IMR-90 (cell line): ENCODE measurements at places on chromosomes 3 and 15. TPM values are rescaled to one million over a fixed set of nuclear protein-coding genes. Genes with fewer than 3 reads are reported as not detected.

CCR8 gene
- total RNA-seq = not detected in 2 replicates

GMPS gene
- total RNA-seq = 52.5 and 108 TPM in 2 replicates

- H3K4me1 ChIP-seq = peaks cover 2% of the 10 kb centered on the region
- H3K27ac ChIP-seq = peak overlapping the region; percentile 88
- peak; percentile 24 for DNase-seq
- no peaks in the 10 kb centered on the region for H3K27me3 ChIP-seq
These were observed 462 bp downstream of the EDEM1 start for GRCh38 chr3:5187920-5188418.

DNA sequence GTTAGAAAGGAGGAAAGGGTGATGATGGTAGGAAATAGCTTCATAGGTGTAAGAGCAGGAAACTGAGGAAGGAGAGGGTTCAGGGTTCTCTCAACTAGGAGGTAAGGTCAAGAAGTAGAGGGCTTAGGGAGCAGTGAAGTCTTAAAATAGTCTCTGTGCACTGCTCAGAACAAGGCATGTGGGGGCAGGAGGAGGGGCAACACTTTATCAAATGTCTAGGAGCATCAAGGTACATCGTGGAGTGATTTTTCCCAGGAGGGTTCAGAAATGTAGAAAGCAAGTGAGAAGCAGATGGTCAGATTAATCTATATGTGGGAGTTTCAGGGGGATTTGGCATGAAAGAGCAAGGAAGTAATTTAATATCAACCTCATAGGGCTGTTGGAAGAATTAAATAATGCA is 58.8 kb downstream of the TNIK start:
- no peak overlapping the region for H3K4me3 ChIP-seq
- no peaks in the 10 kb centered on the region for H3K4me1 ChIP-seq
- no peaks in the 10 kb centered on the region for H3K27me3 ChIP-seq
- H3K36me3 ChIP-seq = no peaks in the 10 kb centered on the region

GRCh38 chr15:61888074-61888780 is 172.0 kb downstream of the VPS13C start:
- no peaks in the 10 kb centered on the region for H3K4me1 ChIP-seq
- DNase-seq = peak; percentile 24
- no peak overlapping the region for H3K4me3 ChIP-seq
- 0 out of 2 replicates have a peak, but pooled peaks cover 2% of the 10 kb centered on the region for H3K36me3 ChIP-seq
- H3K27ac ChIP-seq = no peak overlapping the region

DNA sequence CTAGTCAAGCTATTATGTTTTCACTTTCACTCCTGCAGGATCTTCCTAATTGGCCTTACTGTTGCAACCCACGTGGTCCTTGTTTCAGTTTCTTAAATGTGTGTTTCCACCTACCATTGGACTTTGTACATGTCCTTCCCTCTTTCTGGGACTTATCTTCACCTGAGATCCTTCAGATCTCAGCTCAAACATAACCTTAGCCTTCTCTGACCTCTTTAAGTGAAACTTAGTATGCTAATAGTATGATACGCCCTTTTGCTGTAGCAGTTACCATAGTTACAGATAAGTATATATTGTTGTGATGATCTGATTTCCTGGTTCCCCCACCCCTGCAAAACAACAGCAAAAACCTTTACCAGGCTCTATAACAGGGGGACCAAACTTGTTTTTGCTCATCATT is 35.2 kb downstream of the U2SURP start:
- no peak overlapping the region for H3K4me3 ChIP-seq
- peaks cover 10% of the 10 kb centered on the region for H3K36me3 ChIP-seq
- H3K27me3 ChIP-seq = no peaks in the 10 kb centered on the region
- no peak overlapping the region for H3K27ac ChIP-seq

ROPN1 gene
- total RNA-seq = 0.18 TPM in 1 of 2 replicates, not detected in the other

DNA sequence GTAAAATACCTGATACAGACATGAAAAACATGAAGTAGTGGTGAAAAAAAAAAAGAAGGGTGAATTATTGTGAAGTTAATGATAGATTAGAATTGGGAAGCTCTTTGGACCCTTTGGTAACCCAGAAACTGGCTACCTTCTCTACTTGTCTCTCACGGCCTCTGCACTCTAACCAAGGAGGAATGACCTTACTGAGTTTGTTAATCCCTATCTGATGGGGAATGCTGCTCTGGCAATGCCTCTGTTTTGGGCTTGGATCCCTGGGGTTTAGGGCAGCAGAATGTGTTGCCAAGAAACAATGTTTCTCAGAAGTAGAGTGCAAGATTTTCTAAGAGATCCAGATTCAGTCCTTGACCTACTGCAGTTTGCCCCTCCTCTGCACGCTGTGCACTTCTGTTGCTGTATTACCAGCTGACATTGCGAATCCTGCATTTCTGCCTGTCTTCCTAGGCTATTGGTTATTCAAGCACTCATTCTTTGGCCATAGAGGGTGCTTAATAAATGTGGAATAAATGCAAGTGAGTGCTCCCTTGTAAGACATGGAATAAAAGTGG is 49.2 kb upstream of the MAP3K13 start:
- 0 out of 2 replicates have a peak, but pooled peaks cover 2% of the 10 kb centered on the region for H3K4me1 ChIP-seq
- H3K27ac ChIP-seq = no peak overlapping the region
- peaks cover 3% of the 10 kb centered on the region for H3K36me3 ChIP-seq
- no peaks in the 10 kb centered on the region for H3K27me3 ChIP-seq
- no peak for DNase-seq
- no peak overlapping the region for H3K4me3 ChIP-seq

DNA sequence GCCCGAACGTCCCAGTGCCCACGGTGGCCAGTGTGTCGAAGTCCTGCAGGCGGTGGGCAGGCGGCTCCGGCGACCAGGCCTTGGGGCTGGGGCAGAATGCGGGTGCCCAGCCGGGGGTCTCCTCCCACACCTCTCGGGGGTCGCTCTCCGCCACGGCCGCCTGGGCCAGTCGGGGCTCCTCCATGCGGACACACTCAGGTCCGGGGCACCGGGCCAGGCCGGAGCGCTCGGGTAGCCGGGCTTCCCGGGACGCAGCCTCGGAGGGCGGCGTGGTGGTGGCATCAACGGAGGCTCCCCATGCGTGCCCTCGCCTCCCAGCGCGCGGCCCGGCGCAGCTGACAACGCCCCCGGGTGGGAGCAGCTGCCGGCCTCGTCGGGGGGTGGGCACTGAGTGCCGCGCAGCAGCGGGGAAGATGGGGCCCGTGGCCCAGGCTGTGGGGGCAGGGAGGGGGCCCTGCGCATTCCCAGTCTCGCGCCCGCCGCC is 30.1 kb upstream of the CERS3 start:
- no peak overlapping the region for H3K27ac ChIP-seq
- no peaks in the 10 kb centered on the region for H3K27me3 ChIP-seq
- H3K4me3 ChIP-seq = no peak overlapping the region
- no peak for DNase-seq
- H3K36me3 ChIP-seq = no peaks in the 10 kb centered on the region

FAM81A gene
- not detected in 2 replicates for total RNA-seq

DNA sequence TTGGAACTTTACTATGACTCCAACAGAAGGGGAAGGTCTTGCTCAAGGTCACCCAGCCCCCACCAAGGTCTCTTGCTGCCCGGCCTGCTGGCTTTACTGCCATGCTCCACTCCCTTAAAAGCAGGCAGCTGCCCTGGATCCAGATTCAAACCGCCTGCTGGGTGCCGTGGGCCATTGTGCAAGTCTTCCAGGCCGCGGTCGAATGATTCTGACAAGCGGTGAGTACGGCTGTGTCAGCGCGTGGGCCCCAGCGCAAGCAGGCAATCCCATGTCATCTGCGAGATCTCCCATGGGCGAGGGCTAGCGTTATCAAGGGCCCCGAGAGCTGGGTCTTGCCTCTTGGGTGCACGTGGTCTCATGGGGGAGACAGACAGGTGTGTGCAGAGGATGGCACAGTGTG is 37.6 kb downstream of the CORO2B start:
- no peak for DNase-seq
- H3K27ac ChIP-seq = no peak overlapping the region
- no peaks in the 10 kb centered on the region for H3K36me3 ChIP-seq
- H3K4me1 ChIP-seq = peaks cover 27% of the 10 kb centered on the region
- H3K4me3 ChIP-seq = no peak overlapping the region
- H3K27me3 ChIP-seq = no peaks in the 10 kb centered on the region

DAZL gene
- not detected in 2 replicates for total RNA-seq

DLEC1 gene
- total RNA-seq = not detected in 2 replicates

TF gene
- total RNA-seq = not detected in 2 replicates

GRCh38 chr3:179732661-179733348 is 80.0 kb downstream of the USP13 start:
- H3K27ac ChIP-seq = no peak overlapping the region
- H3K36me3 ChIP-seq = peaks cover 7% of the 10 kb centered on the region
- no peaks in the 10 kb centered on the region for H3K27me3 ChIP-seq
- DNase-seq = no peak

PFN2 gene
- 256 and 342 TPM in 2 replicates for total RNA-seq

- H3K36me3 ChIP-seq = peaks cover 31% of the 10 kb centered on the region
- peaks cover 8% of the 10 kb centered on the region for H3K4me1 ChIP-seq
- no peak overlapping the region for H3K4me3 ChIP-seq
- no peak for DNase-seq
- H3K27me3 ChIP-seq = no peaks in the 10 kb centered on the region
These were observed 40.9 kb upstream of the TSPAN3 start for GRCh38 chr15:77111789-77112188.

SLC6A1 gene
- not detected in 2 replicates for total RNA-seq

DNA sequence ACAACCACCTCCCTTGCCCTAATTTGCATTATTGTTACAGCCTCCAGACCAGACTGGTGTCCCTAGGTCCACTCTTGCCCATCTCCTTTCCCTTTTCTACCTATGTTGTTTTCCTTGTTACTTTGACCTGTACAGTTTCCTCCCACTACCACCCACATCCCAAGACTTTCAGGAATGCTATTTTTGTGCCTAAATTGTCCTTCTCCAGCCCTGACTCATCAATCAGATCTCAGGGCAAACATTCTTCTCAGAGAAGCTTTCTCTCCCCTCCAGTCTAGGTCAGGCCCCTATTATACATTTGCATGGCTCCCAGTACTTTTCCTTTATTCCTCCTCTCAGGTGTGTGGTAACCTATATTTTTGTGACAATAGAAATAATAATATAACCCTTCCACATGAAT is 241.5 kb downstream of the IGSF11 start:
- H3K36me3 ChIP-seq = no peaks in the 10 kb centered on the region
- no peaks in the 10 kb centered on the region for H3K27me3 ChIP-seq
- no peaks in the 10 kb centered on the region for H3K4me1 ChIP-seq
- DNase-seq = no peak
- no peak overlapping the region for H3K27ac ChIP-seq
- H3K4me3 ChIP-seq = no peak overlapping the region

KCNAB1 gene
- total RNA-seq = under 0.01 and 0.56 TPM in 2 replicates

- H3K4me1 ChIP-seq = no peaks in the 10 kb centered on the region
- H3K27me3 ChIP-seq = peaks cover 24% of the 10 kb centered on the region
- no peak overlapping the region for H3K27ac ChIP-seq
These were observed 34.4 kb upstream of the ETV5 start for GRCh38 chr3:186143250-186143649.

DNA sequence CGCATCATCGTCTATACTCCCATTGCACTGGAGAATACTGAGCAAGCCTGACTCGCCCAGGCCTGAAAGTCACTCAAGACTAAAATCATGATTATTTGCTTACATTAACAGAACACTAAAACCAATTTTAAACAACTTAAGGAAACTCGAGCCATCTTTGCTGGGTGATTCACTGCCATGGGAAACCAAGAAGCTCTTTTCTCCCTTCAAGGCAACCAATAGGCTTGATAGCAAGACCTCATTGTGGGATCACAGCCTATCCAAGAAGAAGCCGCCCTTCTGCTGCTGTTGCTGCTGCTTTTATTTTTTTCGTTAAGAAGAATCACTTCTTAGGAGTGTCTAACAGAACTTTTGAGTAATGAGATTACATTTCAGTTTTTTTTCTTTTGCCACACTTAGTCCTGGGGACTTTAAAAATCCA is 479.4 kb downstream of the FOXP1 start:
- H3K27ac ChIP-seq = peak overlapping the region; percentile 57; the same call in 1 of the 2 replicates
- no peaks in the 10 kb centered on the region for H3K27me3 ChIP-seq
- H3K4me1 ChIP-seq = peaks cover 37% of the 10 kb centered on the region
- peak; percentile 99 for DNase-seq

DNA sequence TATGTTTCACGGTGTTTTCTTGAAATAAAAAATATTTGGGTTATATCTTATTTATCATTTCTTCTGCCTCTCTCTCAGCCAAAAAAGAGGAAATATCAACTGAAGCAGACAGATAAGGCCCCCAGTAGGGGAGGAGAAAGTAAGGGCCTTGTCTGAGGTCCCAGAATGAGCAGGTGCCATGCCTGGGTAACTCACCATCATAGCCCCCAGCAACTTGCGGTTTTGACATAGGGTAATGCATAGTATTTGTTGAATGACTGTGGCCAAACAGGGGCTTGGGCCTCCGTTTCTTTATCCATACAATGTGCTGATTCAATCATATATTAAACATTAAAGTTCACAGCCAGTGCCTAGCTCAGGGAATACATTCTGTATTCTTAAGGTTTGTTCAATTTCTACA is 119.6 kb downstream of the ABI3BP start:
- H3K36me3 ChIP-seq = no peaks in the 10 kb centered on the region
- H3K4me1 ChIP-seq = no peaks in the 10 kb centered on the region
- peaks cover 2% of the 10 kb centered on the region; the same call in 1 of the 2 replicates for H3K27me3 ChIP-seq
- H3K27ac ChIP-seq = no peak overlapping the region
- no peak overlapping the region for H3K4me3 ChIP-seq
- DNase-seq = no peak

- no peak overlapping the region for H3K4me3 ChIP-seq
- H3K27me3 ChIP-seq = no peaks in the 10 kb centered on the region
- H3K4me1 ChIP-seq = no peaks in the 10 kb centered on the region; the same call in 1 of the 2 replicates
- no peak overlapping the region for H3K27ac ChIP-seq
- no peak for DNase-seq
These were observed 80.1 kb downstream of the BTD start for GRCh38 chr3:15681668-15682067.

DNAH12 gene
- under 0.01 TPM in 2 replicates for total RNA-seq

SLC26A6 gene
- total RNA-seq = 11.7 and 11.8 TPM in 2 replicates

- H3K4me3 ChIP-seq = peak within 1 kb of the TSS; percentile 70
- peak; percentile 73 for DNase-seq
- H3K4me1 ChIP-seq = peaks cover 3% of the 10 kb centered on the region
- no peaks in the 10 kb centered on the region for H3K27me3 ChIP-seq
- no peaks in the 10 kb centered on the region; the same call in 1 of the 2 replicates for H3K36me3 ChIP-seq
These were observed at the start of gene ZNF619 for GRCh38 chr3:40476478-40477470. TSS of gene ZNF619 (plus strand) at chr3:40477122. CDS start at chr3:40477980, 858 bp downstream.

IRAK2 gene
- 8.1 and 8.6 TPM in 2 replicates for total RNA-seq

GOLGA6L9 gene
- 0.90 and 1.1 TPM in 2 replicates for total RNA-seq

- H3K4me1 ChIP-seq = peaks cover 20% of the 10 kb centered on the region
- H3K4me3 ChIP-seq = no peak overlapping the region
- H3K36me3 ChIP-seq = no peaks in the 10 kb centered on the region
- H3K27ac ChIP-seq = peak overlapping the region; percentile 68
- DNase-seq = no peak
- H3K27me3 ChIP-seq = no peaks in the 10 kb centered on the region
These were observed 166.2 kb downstream of the GAP43 start for GRCh38 chr3:115789481-115789880.

GRCh38 chr3:99470841-99471240 is 167.6 kb upstream of the COL8A1 start:
- no peak for DNase-seq
- H3K4me3 ChIP-seq = no peak overlapping the region
- H3K36me3 ChIP-seq = no peaks in the 10 kb centered on the region

DPP8 gene
- total RNA-seq = 29.4 and 35.6 TPM in 2 replicates

SLC28A1 gene
- not detected in 2 replicates for total RNA-seq

LOXL1 gene
- total RNA-seq = 146 and 148 TPM in 2 replicates

- H3K36me3 ChIP-seq = no peaks in the 10 kb centered on the region
- H3K27me3 ChIP-seq = no peaks in the 10 kb centered on the region
- DNase-seq = peak; percentile 55
These were observed 49.1 kb downstream of the IQCH start for GRCh38 chr15:67303490-67304363.
